T-cell (primary cell): ENCODE measurements at places on chromosomes 4 and X.

- DNase-seq = no peak
Observed at GRCh38 chrX:154658957-154659356, 5.6 kb upstream of the CTAG2 start.

- DNase-seq = no peak
Observed at GRCh38 chrX:32443841-32444240, 767.5 kb downstream of the DMD start.

- DNase-seq = no peak
Observed at GRCh38 chrX:133847340-133847994, 137.9 kb downstream of the GPC3 start.

- no peak for DNase-seq
Observed at GRCh38 chrX:285076-285677, 4.0 kb downstream of the PLCXD1 start.

DNA sequence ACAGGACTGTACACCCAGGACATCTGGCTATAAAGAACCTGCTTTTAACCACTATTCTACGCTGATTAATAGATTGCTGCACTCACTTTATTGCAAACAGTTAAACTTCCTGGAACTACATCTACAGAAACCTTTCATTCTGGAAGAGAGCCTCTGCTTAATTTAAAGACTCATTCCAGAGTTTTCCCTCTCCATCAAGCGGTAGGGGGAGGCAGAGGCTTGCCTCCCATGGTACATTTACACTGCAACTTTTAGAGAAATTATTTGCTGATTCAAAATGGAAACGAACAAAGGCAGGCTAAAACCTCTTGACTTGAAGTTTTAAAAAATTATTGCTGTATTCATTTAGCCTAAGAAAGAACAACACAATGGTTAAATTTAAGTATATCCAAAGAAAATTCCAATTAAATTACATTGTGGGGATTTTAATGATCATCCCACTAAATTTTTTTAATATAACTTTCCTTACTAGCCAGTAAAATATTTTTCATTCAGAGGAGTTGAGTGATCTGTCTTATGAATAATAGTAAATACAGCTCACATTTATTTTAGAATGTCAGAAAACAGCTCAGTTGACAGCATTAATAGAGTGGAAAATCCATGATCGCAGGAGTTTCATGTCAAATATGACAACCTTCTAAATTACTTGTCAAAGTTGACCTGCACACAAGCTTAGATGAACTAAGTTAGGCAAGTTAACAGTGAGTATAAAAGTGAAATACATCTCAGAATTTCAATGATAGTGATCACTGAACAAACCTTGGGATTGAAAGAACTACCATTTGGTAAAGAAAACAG lies 46.3 kb upstream of the PCDH10 start:
- no peak for DNase-seq

DNA sequence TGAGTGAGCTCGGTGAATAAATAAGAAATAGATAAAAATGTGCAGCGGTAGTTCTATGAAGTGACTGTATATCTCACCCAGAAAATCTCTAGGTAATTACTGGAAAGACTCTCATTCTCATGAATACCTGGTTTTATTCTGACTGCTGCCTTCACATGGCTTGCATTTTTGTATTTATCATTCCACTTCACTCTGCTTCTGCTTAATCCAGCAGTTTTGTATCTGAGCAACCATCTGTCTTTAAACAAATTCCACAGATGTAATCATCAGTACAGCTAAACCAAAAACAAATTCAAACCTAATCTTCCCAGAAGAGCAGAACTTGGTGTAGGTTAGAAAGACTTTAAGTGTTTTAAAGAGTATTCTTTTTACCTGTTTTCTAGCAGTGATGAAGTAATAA lies 11.2 kb upstream of the ALB start:
- no peak for DNase-seq

- no peak for DNase-seq
Observed at GRCh38 chr4:140065393-140065792, 88.6 kb downstream of the MAML3 start.

- no peak for DNase-seq
Observed at GRCh38 chr4:2470791-2471190, 1.9 kb downstream of the RNF4 start.

- DNase-seq = no peak
Observed at GRCh38 chr4:100641336-100641735, 123.5 kb upstream of the EMCN start.

DNA sequence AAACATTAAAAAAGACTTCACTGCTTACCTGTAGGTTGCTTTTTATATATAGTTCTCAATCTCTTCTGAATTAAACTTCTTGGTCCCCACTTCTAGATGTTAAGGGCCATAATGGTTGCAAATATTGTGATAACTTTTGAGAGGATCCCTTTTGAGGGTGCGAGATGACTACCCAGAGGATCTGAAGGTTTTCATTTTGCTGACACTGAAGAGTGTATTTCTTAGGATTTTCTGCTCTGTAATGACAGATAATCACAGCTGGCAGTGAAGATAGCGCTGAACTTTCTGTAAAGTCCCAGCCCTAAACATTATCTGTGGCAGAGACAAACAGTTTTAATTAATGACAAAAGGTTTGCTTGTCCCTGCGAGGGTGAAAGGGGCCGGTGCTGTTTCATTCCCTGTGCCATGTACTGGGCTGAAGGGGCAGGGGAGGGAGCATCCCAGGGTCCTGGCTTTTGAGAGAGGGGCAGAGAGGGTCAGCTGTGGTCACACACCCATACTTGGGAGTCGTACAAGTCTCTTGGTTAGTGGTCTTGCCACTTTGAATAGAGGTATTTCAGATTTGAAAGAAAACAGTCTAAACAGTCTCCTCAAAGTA lies 22.2 kb downstream of the CLCN4 start:
- DNase-seq = no peak

GRCh38 chr4:86596807-86597206 lies 2.7 kb downstream of the PTPN13 start:
- DNase-seq = no peak

- DNase-seq = no peak
Observed at GRCh38 chr4:1232661-1233621, 16.0 kb downstream of the CTBP1 start.

DNA sequence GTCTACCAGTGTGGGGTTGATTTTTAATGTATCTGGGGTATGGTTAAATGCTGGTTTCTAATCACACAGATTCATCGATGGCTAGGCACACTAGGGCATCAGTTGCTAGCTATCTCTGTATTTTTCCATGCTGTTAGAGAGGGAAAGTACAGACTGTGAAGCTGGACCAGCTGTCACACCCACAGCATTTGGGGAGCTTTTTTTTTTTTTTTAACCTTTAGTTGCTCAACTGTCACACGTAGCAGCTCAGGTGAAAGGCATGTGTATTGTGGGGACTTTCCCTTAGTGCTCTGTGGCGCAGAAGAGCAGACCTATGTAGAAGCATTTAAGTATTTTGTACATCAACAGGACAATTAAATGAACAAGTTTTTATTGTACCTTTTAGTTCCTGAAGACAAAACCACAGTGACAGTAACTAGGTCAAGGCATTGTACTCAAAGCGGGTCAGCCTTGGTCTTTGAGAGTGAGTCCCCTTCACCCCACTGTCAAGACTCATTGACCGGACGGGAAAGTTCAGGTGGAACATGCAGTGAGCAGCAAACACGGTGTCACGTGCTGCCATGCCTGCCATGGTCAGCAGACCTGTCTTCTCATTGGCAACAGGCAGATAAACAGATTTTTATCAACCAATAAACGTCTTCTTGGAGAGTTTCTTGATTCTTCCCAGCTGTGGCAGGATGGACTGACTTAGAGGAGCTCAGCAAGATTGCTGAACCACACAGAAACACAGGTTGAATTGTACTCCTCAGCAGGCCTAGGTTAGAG lies 65.3 kb downstream of the CASP3 start:
- no peak for DNase-seq

- no peak for DNase-seq
Observed at GRCh38 chr4:26030780-26031179, 116.8 kb downstream of the SMIM20 start.

DNA sequence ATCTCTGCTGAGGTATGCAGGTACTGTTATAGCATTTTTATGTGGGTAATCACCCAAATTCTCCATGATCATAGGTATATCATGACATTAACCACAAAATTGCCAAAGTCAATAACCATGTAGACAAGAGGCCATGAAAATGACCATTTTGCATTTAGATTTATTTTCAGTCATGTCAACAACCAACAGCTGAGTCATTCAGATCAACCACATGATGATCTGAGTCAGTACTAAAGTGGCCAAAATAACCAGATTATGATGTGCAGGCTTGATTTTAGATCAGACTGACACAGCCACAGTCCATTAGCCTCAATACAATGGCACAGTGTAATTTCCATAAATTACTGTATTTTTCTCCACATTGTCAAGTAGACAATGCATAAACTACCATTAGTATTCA lies 240.5 kb downstream of the GRIA3 start:
- DNase-seq = no peak

DNA sequence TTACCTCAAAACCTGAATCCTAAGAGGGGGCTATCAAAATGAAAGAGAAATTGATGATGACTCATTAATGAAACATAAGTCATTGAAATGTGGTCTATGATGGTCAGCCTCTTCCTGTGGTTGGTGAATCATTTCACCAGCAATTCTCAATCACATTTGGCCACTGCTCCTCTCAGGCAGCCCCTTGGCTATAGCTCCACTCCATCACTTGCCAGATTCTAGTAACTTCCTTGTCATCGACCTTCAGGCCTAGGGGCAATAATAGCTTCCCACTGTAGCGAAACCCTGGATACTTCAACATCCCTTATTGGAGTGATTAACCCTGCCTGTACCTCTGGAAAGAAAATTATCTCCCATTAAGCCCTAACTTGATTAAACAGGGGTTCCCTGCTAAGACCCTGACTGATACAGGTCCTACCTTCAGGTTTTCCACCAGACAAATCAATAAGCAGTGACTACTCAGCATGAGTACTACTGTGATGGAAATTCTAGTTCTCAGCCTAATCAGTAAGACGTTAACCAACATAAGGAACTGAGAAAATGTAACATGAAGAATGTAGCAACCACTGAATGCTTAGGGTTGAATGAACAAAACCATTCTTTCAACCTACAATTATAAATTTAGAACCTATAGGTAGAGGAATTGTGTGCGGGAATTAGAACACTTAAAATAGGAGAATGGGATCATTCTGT lies 30.4 kb downstream of the ADH7 start:
- DNase-seq = no peak

DNA sequence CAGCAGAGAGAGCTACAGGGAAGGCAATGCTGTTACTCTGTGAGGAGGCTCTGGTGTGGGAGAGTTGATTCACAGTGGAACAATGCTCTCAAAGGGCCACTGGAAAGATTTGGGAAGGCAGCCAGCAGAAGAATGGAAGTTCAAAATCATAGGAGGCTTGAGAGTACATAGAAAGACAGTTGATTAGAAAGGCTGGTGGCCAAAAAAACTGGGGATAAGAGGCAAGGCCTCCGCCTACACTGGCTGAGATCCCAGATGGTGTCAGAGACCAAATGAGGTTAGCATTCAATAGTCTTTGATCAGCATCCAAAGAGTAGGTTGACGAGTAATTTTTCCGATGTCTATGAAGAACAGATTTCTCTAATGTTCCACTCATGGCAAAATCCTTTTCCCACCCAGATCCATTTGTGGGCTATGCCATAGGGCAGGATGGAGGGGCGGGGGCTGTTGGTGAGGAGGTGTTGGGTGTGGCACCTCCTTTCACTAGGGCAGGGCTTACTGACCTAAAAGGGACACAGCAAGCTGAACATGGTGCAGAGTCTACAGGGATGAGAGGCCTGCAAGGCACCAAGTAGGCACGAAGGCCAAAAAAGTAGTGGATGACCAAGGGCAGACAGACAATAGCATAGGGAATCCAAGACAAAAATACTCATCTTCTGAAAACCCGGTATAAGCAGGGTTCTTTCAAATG lies 15.1 kb downstream of the TEC start:
- no peak for DNase-seq

GRCh38 chr4:157012296-157012695 lies 40.7 kb upstream of the PDGFC start:
- DNase-seq = no peak

GRCh38 chr4:185837415-185838103 lies 25.6 kb upstream of the SORBS2 start:
- DNase-seq = no peak

DNA sequence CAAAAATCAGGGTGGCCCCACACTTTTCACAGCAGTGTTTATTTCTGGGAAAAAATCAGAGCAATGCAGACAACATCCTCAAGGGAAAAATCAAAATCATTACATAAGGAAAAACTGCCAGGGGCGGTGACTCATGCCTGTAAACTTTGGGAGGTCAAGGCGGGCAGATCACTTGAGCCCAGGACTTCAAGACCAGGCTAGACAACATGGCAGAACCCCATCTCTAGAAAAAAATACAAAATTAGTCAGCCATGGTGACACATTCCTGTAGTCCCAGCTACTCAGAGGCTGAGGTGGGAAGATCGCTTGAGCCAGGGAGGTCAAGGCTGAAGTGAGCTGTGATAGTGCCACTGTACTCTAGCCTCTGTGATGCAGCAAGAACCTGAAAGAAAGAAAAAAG lies 102.8 kb downstream of the NAF1 start:
- DNase-seq = no peak

DNA sequence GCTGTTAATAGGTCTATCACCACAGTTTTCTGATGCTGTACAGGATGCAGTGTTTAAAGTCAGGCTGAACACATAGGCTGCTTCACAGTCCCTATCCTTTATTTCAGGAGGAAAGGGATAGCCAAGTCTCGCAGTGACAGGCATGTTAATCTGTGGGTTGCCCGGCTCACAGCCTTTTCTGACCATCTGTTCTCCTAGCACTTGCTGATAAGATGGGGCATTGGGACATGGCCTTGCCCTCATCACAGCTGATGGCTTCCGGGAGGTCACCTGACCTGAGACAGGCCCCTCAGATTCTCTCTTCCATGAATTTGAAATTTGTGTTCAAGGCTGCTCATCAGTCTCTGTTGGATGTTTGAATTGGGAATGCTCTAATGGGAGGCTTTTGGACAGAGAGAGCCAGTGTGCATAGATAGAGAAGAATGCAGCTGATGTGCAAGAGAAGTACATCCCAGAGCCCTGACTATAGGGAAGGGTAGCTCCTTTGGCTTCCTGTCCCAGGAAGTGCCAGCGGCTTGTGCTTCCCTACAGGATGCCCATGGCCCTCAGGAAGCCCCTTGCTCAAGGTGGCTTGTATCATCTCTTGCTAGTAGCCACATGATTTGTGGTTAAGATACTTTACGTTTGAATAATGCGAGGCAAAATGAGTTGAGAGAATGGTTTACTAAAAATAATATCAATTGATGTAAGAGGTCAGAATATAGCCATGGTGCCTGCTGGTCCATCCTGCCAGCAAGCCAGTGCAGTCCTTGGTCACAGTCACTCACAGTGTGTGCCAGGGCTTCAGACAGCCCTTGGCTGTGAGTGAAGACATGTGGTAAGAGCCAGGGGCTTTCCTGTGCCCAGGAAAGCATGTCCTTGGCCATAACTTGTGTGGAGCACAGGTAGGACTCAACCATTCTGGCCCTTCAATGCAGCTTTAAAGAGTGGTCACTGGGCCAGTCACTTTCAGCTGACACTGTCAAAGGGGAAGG lies 88.6 kb downstream of the TSPAN7 start:
- DNase-seq = no peak

DNA sequence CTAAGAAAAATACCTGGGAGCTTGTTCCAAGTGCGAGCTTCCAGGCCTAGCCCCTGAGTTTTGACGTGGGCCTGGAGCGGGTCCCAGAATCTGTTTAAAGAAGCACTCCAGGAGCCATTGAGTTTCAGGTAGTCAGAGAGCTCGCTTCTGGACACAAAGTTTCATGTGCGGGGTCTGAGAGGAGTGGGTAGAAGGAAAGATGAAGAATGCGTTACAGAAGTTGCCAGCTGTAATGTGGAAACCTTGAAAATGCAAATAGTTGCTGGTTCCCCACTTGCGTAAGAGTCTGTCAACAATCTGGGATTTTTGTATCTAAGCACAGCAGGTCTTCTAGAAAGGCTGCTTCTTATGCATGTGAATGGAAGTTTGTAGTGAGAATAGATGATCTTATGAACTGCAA lies 77.5 kb upstream of the CLCN4 start:
- no peak for DNase-seq
